ENCODE measurements at places on chromosomes 12 and 14.

DNA sequence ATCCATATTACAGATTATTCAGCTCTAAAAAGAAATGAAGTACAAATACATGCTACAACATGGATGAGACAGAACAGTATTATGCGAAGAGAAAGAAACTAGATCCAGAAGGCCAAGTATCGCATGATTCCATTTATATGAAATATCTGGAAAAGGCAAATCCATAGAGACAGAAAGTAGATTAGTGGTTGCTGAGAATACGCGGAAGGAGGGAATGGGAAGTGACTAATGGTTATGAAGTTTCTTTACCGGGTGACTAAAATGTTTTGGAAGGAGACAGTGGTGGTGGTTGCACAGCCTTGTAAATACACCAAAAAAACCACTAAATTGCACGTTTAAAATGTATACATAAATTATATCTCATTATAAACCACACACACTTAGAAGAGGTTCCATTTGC is 12.5 kb downstream of the PRDM4 start:
- no peak for DNase-seq

GRCh38 chr12:108514468-108514972 is 557 bp upstream of the FICD start:
- no peak for DNase-seq

GRCh38 chr12:40286583-40286982 is 61.8 kb downstream of the LRRK2 start:
- no peak for DNase-seq

DNA sequence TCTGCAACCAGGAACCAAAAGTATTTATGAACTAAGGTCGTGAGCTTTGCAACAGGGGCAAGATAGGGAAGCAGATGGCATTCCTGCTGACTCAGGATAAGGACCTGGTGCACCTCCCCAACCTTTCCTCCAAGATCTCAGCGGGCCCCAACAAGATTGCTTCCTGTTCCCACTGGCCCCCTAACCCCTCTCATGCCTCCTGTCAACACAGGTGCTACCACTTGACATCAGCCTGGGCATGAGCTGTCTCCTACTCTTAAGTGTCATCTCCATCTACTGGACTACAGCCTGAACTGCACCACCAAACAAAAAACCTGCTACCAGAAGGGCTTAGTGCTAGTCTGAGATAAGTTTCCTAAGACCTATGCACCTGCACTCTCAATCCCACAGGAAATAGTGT is 32.7 kb downstream of the MED6 start:
- no peak for DNase-seq

DNA sequence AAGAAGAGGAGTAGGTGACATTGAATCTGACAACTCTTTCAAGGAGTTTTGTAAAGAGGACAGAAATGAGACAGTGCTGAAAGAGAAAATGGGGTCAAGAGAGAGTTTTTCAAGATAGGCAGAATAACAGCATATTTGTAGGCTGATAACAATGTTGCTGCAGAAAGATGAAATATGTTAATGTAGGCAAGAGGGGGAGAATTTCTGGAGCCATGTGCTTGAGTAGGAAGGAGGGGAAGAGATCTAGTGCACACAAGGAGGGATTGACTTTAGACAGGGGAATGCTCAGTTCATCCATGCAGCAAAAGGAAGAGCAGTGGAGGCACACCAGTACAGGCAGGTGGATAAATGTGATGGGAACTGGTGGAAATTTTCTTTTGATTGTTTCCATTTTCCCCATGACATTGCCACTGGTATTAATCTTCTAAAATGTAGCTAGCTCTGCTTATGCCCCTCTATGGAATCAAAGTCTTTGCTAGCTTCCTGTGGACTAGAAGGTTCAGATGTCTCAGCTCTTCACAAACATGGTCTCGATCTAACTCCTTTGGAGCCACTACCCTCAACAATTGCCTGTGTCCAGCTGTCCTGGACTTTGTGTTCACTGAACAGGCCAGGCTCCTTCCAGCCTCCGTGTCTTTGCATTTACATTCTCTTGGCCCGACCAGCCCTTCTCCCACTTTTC is 9.1 kb downstream of the PROX2 start:
- no peak for DNase-seq

Data from hypothalamus (tissue), 51 donors.